ENCODE measurements at places on chromosomes 7 and 10.
A peak's percentile ranks its signal among the peaks of the same experiment; 100 is the strongest.

DNA sequence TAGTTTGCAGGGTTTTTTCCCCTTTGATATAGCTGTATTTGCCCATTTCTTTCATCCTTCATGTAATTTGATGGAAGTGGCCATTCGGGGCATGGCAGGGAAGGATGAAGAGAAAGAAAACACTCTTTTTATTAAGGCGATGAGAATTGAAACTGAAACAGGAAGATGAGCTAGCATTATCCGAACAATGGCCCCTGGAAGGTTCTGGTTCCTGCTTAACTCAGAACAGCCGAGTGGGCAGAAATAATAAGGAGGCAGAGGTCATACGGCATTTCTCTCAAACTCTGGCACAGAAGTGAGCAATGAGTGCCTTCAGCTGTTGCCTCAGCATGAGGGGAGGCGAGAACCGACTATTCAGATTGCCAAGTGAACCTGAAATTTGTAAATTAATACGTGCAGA lies 113.2 kb upstream of the MYO3A start:
- DNase-seq: no peak

DNA sequence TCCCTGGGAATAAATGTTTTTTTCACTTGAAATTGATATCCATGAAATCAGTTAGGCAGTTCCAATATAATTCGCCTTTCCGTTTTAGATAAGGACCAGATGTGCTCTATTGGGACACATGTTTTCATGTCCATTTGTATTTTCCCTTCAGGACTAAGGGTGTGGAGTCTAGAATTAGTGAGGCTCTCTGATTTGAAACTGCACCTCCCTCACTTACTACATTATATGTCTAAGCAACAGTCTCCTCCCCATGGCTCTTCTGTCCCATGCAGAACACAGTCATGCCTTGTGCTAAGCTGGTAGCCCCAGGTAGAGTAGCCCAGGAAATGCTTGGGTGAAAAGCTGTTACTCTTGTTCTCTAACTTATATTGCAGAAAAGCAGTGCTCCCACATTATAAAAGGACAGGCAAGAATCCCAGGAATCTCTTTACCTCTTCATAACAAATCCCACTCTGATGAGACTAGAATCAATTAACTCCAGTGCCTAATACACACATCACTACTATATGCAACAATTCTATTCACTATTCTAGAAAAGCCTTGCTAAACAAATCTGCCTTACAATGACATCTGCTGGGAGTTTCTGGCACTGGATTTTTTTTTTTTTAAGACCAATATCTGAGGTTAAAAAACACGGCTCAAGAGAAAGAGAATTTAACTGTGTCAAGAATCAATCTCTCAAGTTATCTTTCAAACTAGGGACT lies 293.9 kb downstream of the SNX13 start:
- no peak for DNase-seq

GRCh38 chr10:804787-805619 lies 115.5 kb upstream of the DIP2C start:
- DNase-seq: peak; percentile 50

GRCh38 chr7:107953924-107954303 lies 49.0 kb downstream of the LAMB1 start:
- no peak for DNase-seq

DNA sequence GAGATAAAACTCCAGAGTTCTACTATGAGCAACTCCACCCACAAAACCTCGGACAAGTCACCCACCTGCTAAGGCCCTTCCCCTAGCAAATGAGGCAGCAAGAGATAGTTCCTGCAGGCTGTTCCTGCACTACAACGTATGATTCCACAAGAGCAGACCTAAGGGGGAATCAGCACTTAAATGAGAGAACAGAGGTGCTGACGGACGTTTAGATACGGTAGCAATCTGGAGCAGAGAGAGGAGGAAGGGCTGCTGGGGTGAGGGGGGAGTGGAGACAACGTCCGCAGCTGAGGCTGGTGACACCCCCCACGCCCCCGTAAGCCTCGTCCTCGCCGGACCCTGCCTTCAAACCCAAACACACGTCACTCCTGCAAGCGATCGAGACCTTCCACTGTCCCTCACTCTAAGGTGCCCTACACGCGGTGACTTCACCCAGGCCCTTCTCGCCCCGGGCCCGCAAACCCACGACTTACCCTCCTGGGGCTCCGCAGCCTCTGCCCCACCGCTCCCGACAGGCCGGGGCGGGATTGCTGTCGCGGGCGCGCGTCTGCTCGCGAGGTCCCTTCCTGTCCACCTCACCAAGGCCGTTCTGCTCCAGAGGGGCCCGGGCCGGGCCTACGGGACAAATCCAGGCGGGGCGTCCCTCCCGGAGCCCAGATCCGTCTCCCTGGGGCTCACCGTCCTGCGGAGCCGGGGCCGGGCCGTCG lies 635 bp downstream of the ZNF12 start:
- peak; percentile 63 for DNase-seq

- DNase-seq: no peak
Observed at GRCh38 chr10:103614306-103615158, 121.0 kb downstream of the NEURL1 start.

- no peak for DNase-seq
Observed at GRCh38 chr7:46229409-46229808, 308.3 kb upstream of the IGFBP3 start.

- DNase-seq: no peak
Observed at GRCh38 chr10:29022513-29022912, 266.4 kb upstream of the LYZL1 start.

GRCh38 chr10:70508912-70509756 lies 30.6 kb downstream of the PALD1 start:
- no peak for DNase-seq

DNA sequence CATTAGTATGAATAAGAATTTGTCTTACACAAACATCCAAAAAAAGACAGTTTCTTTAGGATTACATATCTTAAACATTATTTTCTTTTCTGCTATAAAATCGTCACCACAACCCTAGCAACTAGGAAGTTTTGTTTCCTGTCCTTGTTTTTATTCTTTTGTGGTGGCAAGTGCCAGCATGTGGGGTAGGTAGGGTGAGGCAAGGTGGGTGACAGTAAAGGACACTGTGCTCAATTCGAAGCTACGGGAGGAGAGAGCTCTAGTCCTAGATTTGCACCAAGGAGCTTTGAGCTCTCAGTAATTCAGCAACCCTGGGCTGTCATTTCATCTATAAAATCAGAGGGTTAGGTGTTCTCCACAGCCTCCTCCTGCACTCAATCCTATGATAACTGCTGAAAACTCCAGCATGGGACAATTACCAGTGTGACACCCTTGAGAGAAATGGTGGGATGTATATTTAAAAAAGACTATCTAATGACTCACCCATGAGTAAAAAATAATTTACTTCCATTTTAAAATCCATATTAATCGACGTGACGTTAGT lies 187.1 kb downstream of the FAM107B start:
- DNase-seq: no peak

- no peak for DNase-seq
Observed at GRCh38 chr10:98538472-98538871, 91.7 kb upstream of the HPS1 start.

- no peak for DNase-seq
Observed at GRCh38 chr10:130141878-130142277, 5.7 kb downstream of the GLRX3 start.

- DNase-seq: no peak
Observed at GRCh38 chr7:117227091-117227490, 95.8 kb downstream of the WNT2 start.

DNA sequence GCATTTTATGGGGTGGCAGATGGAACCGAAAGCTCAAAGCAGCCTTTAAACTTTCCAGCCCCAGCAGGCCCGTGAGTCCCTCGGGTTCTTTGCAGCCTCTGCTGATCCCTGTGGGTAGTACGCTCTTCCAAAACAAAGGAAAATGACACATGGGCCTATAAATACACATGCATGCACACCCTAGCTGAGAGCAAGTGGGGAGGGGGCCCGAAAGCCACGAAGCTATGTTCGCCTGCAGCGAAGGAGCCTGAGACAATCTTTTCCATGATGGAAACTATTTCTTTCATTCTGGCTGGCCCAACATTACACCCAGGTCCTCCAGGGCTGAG lies 32.2 kb downstream of the CALML5 start:
- DNase-seq: no peak

DNA sequence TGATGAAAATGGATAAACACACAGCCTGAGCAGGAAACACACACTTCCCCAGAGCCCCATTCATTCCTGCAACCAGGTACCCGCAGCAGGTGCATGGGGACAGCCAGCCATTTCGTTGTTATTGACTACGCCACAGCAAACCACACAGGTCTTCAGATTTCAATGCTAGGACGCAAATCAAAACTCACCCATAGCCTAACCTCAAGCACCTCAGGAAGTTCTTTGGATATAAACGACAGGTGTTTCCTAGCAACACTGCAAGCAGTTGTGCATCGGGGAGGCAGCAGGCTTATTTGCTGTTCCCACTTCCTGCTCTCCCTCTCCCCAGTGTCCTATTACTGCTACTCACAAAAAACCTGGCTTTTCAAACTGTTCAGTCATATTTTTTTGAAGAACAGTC lies 176.5 kb upstream of the FRMD4A start:
- no peak for DNase-seq

DNA sequence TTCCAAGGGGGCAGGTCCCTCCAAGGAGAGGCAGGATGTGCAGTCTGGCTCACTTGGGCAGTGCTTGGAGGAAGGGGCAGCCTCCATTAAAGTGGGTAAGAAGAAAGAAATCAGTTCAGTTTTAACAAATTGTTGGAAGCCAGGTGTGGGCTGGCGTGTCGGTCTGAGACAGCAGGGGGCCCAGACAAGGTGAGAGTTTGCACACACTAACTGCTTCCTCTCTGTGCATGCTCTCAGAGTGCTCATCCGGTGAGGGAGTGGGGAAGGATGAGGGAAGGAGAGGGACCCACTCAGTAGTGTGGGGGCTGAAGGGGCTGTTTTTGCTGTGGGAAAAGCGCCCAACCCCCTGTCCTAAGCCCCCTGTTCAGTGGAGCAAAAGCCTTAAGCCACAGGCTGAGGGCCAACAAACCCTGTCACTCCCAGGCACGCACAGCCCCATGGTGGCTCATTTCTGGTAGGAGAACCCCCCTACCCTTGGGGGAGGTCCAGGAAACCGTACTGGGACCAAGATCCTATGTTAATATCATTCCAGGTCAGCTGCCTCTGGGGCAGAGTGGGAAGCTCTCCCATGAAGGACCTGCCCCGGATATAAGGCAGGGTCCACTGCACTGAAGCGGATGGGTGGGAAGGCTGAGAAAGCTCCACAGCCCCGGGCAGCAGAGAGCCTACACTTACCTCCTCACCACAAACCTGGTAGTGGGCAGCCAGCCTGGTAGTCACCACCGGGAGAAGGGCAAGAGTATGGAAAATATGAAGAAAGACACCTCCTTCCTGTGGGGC lies 5.1 kb upstream of the PCBD1 start:
- DNase-seq: no peak

GRCh38 chr10:86023931-86024280 lies 342.7 kb downstream of the GRID1 start:
- DNase-seq: no peak

- no peak for DNase-seq
Observed at GRCh38 chr7:28045592-28045991, 135.0 kb downstream of the JAZF1 start.

- DNase-seq: no peak
Observed at GRCh38 chr10:122786269-122786668, 59.4 kb downstream of the CUZD1 start.

GRCh38 chr10:53076948-53077347 lies 304.4 kb upstream of the MBL2 start:
- DNase-seq: no peak

DNA sequence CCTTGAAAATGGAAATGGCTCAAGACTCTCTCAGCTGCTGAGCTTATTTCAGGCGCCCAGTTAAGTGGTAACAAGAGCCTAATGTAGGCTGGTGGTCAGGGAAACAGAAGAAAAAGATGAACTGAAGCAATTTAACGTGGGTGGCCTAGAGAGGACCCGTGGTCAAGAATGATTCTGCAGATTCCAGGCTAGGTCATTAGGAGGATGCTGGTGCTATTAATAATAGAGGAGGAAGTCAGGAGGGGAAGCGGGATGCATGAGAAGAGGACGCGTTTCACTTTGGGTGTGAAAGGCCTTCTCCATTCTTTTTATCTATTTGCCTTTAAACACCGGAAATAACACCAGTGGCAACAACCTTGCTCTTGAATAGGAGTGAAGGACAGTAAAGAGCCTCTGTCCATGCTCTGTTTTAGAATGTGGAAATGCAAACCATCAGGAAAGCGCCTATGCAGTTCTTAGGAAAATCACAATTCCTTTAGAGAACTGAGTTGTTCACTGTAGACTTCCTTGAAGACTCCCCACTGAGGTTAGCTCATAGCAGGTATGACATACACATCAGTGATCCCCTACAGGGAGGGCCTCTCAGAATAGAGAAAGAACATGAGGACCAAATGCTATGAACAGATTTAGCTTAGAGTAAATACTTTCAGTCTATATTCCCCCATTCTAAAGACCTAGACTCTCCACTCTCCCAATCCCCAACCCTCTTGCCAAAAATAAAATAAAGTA lies 8.6 kb downstream of the LIPA start:
- DNase-seq: no peak

DNA sequence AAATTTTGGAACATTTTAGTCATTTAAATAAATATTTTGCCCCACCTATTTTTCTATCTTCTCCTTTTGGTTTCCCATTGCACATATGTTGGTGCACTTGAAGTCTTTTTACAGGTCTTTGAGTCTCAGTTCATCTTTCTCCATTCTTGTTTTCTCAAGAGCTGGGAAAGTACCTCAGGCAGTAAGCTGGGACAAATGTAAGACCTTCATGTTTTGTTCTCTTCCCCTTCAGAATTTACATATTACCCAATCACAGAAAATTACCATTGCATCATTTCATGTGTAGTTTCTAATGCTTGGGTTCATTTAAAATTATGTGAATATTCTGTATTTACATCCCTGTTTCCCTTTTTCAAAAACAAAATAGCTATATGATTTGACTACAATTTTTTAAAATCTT lies 1150.0 kb upstream of the POT1 start:
- DNase-seq: no peak

- no peak for DNase-seq
Observed at GRCh38 chr10:57692255-57692980, 575.3 kb downstream of the IPMK start.

GRCh38 chr7:130878785-130879184 lies 144.8 kb upstream of the KLF14 start:
- DNase-seq: no peak

- no peak for DNase-seq
Observed at GRCh38 chr10:106410331-106410730, 754.2 kb downstream of the SORCS1 start.

Measured in sciatic nerve (tissue), 2 donors.